ENCODE measurements at places on chromosomes 11 and 22.

DNA sequence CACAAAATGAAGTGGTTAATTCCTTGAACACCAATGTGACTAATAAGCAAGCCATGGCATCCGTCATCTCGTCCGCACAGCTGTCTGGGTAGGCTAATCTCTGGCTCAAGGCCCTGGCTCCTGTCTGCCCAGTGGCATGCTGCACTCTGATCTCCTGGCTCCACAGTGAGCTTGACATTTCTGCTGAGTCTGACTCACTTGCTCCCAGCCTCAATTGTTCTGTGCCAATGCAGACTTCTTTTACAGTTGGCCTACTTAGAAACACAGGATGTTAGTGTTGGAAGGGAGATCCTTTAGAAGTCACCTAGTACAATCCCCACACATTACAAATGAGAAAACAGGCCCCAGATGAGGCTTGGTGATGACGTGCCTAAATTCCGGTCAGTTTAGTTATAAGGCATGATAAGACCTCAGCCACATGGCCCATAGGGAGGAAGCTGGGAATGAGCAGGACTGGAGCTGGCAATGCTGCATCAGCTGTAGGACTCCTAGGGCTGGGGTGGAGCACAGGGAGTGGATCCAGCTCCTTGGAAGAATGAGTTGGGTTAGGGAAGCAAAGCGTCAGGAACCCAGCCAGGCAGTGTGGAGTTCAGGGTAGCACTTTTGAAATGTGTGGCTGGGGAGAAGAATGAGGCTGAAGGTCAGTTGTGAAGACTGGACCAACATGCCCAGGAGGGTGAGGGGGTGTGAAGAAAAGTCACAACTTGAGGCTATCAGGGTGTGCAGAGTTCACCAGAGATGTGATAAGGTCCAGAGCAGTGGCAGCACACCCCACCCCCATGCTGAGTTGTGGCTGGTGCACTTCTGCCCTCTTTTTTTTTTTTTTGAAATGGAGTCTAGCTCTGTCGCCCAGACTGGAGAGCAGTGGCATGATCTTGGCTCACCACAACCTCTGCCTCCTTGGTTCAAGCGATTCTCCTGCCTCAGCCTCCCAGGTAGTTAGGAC lies 70.2 kb upstream of the EED start:
- peak; percentile 69 for DNase-seq

GRCh38 chr11:3231550-3231850 lies 717 bp downstream of the MRGPRE start:
- DNase-seq = no peak

GRCh38 chr11:58046231-58046630 lies 15.5 kb downstream of the OR6Q1 start:
- DNase-seq = no peak

- DNase-seq = no peak
Measured at GRCh38 chr11:127071606-127072005, 71.0 kb upstream of the KIRREL3 start.

GRCh38 chr11:80929031-80929805 lies 1488.4 kb upstream of the TENM4 start:
- DNase-seq = no peak

DNA sequence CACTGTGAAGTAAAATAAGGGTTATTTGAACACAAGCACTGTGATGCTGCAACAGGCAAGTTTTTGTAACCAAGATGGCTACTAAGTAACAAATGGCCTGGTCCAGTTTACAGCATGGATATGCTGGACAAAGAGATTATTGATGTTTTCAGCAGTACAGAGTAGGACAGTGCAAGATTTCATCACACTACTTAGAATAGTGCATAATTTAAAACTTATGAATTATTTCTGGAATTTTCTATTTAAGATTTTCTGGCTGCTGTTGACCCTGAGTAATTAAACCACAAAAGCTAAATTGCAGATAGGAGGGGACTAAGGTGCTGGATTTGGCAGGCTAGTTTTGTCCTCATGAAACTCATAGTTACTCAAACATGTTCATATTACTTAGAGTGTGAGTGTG lies 33.1 kb downstream of the CEP295 start:
- no peak for DNase-seq

GRCh38 chr22:36298118-36298517 lies 45.2 kb downstream of the APOL1 start:
- DNase-seq = no peak

DNA sequence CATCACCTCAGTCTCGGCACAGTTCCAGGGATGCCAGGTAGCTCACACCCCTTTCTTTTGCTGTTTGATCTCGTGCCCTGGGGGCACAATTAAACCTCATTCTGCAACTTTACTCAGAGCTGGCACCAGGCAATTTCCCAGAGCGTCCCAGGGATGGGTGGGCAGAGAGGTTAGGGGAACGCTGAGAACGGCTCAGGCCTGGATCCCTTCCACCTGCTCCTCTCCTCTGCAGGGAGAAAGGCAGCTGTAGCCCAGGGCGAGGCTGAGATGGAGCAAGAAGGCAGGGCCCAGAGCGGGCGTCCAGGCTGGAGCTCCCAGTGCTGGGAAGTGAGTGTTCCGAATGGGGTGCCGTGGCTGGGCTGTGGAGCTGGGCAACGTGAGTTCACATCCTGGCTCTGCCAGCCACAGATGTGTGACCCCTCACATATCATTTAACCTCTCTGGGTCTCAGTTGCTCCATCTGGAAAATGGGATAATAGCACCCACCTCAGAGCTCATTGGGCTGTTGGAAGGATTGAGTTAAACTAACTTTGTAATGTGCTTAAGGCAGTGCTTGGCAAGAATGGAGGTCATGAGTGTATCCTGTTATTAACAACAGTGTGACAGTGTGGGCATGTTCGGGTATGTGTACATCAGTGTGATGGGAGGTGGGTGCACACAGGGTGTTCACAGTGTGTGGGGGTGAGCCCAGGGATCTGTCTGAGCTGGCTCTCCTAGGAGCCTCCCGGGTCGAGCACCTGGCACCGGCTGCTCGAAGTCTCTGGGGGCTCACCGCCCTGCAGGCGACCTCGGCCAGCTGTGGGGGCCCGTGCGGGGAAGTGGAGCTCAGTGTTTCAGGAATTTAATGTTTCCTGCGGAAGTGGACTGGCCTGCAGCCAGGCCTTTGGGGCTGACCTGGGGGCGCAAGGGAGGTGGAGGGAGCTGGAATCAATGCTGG lies 15.5 kb downstream of the OTUB1 start:
- DNase-seq = peak; percentile 41

GRCh38 chr11:58330861-58331260 lies 28.0 kb downstream of the OR5B17 start:
- no peak for DNase-seq

DNA sequence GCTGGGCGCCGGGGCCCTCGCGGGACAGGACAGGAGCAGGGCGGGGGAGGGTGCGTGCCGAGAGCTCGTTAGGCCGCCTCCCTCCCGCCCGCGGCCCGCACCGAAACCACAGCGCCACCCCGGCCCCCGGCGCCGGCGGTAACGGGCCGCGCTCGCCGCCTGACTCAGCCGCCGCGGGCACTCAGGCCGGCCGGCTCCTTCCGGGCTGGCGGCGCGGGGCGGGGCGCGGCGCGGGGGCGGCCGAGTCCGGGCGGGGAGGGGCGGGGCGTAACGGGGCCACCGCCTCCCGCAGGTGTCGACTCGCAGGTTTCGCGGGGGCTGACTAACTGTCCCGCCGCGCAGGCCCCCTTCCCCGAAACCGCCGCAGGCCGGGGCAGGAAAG lies at the start of gene AP5B1:
TSS of gene AP5B1 (minus strand) at position 207 of the 382 bp plus-strand sequence. CDS start 385 bp downstream, outside the sequence.
- DNase-seq = peak; percentile 62

- no peak for DNase-seq
Measured at GRCh38 chr11:82818409-82819043, 81.7 kb downstream of the PRCP start.

- DNase-seq = no peak
Measured at GRCh38 chr11:16923987-16924386, 90.2 kb downstream of the PLEKHA7 start.

- no peak for DNase-seq
Measured at GRCh38 chr11:61725781-61726231, 26.6 kb upstream of the MYRF start.

GRCh38 chr11:36261094-36261493 lies 28.1 kb downstream of the COMMD9 start:
- no peak for DNase-seq

- no peak for DNase-seq
Measured at GRCh38 chr11:98736833-98737232, 283.9 kb upstream of the CNTN5 start.

GRCh38 chr11:73106347-73106746 lies 35.8 kb downstream of the FCHSD2 start:
- DNase-seq = no peak

- DNase-seq = no peak
Measured at GRCh38 chr11:110526323-110526722, 96.6 kb downstream of the FDX1 start.

DNA sequence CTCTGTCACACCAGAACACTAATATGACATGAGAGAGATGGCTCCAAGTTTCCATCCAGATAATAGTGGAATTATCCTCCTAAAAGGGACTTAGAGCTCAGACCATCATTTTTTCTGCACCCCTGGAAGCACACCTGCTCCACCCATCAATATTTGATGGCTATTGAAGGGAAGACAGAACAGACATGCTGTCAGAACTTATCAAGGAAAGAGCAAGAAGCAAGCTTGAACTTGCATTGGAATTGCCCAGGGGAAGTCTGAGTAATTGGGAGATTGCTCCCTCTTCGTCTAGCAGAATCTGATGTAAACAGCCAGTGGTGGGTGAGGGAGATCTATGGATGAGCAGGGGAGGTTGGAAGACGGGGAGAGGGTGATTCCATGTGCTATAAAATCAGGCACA lies 874.4 kb upstream of the TENM4 start:
- DNase-seq = no peak

DNA sequence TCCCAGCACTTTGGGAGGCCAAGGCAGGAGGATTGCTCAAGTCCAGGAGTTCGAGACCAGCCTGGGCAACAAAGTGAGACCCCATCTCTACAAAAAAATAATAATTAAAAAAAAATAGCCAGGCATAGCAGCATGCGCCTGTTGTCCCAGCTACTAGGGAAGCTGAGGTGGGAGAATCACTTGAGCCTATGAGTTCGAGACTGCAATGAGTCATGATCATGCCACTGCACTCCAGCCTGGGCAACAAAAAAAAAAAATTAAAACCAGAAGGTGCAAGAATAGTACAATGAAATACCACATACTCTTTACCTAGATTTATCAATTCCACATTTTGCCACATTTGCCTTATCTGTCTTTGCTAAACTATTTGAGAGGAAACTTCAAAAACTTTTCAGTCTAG lies 8.2 kb downstream of the DPF2 start:
- no peak for DNase-seq

DNA sequence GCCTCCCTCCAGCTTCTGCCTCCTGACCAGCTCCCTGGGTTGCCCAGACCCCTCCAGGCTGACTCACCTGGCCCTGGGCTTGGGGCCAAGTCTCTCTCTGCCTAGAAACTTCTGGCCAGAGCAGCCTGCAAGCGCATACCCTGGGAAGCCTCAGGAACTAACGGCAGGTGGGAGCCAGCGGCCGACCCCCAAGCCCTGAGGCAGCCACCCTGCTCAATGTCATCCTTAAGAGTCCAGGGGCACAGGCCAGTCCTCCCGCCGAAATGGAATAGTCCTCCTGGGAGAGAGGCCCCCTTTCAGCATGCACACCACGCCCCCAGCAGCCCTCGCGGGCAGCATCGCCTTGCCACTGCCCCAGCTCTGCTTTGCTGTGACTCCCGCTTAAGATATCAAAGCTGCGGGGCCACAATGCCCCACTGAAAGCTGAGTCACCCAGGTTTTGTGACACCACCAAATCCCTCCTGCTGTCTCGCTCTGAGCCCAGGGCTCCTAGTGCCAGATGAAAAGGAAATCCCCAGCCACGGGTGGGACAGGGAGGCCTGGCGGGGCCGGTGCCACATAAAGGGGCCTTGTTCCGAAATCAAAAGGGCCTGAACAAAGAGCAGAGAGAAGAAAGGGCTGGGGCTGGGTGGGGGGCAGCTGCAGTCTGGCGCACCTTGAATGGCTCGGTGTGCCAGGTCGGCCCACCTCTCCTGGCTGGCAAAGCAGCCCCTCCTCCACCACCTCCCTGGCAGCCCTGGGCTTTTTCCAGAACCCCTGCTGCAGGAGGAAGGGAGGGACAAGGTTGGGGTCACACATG lies 21.4 kb upstream of the FGF3 start:
- no peak for DNase-seq

DNA sequence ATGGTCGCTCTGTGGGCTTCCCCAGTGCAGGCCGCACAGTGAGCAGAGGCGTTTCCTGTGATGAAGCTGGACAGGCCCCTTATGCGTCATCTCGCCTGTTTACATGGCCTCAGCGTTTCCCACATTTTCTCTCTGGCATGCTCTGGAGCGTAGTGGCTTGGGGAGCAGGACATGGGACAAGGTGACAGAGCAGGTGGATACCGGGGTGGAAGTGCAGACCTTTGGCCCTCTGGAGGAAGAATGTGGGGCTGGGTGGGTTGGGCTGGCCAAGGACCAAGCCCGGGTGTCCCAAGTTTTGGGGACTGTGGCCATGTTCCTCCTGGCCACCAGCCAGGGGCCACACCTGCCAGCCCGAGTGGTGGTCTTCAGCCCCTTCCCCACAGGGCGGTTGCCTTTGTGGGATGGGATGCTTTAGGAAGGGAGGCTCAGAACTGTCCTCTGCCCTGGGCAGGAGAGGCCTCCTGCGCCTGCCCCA lies 446.6 kb downstream of the TBC1D22A start:
- no peak for DNase-seq

- DNase-seq = no peak
Measured at GRCh38 chr11:75541193-75542087, 15.7 kb upstream of the GDPD5 start.

DNA sequence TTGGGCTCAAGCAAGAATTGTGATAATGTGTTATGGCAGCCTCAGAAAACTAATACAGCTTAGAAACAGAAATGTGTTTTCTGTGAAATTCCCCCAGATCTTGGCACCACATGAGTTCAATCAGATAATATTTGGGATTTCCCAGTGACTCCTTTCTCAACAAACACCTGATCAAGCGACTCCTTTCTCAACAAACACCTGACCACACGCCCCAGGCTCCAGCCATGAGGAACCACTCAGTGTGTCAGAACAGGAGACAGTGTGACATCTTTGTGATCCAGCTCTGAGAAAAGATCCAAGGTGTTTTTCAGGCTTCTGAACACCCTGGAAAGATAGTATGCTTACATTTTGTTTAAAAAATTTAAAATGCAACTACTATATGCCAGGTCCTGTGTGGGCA lies 1.9 kb upstream of the UVRAG start:
- DNase-seq = no peak

- DNase-seq = no peak
Measured at GRCh38 chr22:45879552-45879949, 97.4 kb downstream of the WNT7B start.

- DNase-seq = no peak
Measured at GRCh38 chr11:113234888-113235287, 79.5 kb upstream of the TTC12 start.
